ENCODE measurements at places on chromosomes 7 and 10.
A peak's percentile ranks its signal among the peaks of the same experiment; 100 is the strongest.

DNA sequence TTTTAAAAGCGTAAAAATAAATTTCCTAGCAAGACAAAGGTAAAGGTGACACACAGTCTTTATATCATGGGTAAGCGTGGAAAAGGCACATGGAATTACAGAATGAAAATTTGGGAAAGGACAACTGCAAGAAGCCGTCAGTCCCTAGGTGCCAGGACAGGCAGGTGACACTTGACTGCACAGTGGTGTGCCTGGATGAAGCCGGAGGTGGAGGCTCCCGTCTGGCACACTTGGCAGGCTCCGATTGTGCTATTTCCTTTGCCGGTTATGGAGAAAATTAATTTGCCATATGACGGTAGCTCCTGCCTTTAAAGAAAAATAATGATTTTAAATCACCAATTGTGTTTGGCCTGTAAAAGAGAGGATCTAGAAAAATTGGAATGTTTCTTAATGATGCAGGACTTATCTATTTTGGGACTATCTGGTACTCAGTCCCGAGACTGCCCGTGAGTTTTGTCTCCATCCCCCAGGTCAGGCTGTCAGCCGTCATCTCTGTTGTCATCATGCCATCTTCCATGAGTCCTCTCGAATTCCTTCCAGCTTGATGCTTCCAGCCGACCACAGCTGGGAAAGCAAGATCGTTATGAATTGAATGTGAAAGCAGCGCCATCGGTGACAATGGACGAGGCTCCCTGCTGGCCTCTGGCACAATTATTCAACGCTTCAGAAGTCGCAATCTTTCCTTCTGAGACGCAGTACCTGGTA, 56.2 kb upstream of the MGMT start:
- DNase-seq, result no peak

- DNase-seq, result no peak
These were observed 261.1 kb upstream of the RNF32 start for GRCh38 chr7:156379324-156380070.

DNA sequence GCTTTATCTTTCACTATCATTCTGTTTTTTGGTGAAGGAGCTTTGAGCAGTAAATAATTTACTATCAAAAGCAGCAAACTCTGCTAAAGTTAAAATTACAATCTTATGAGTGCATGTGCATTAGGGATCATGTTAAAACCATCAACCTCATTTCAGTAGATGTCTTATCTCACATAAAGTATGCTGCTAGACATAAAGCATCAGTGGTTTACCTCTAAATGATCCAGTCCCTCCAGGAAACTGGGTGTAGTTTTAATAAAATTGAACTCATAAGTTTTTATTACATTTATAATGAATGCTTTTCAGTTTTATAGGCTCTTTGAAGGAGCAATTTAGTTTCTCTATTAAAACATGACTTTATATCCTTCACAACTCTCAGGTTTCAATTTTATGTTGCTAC, 108.7 kb downstream of the LRRN3 start:
- DNase-seq, result no peak

DNA sequence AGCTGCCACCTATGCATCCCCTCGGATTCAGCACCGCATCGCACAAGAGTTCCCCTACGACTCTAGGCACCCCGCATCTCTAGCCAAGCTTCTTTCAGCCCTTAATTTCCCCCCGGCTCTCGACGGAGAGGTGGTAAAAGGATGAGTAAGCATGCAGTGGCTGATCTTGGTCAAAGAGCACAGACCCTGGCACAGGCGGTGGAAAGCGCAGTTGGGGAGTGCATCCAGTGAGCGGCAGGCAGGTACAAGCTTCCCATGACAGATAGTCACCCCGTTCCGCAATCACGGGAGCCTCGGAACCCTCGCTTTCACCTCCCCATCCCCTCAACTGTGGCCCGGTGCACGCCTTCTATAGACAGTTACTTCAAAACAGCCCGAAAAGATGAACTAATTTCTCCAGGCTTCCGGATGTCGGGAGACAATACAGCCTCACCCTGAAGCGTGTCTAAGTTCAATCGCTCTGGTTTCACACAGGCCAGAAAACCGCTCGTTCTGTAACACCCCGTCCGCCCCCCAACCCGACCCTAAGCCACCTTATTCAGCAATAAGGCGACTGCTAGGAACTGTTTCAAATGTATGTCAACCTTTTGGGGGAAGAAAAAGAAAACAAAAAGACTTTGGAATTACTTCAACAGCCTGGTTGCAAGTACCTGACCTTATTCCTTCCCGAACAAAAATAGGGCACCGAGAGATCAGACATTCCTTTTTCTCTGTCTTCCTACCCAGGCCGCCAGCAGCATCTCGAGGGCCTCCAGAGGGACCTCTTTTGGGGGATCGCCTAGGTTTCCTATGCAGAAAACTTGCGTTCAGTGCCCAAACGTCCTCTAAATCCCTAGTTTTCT, 1.4 kb downstream of the RHEB start:
- peak; percentile 66 for DNase-seq

Data from LHCN-M2 (cell line).